ENCODE measurements at places on chromosomes 4 and X.

GRCh38 chr4:2755821-2756690, at the start of gene TNIP2:
TSS of gene TNIP2 (minus strand) at chr4:2756336. CDS start at chr4:2756289, 47 bp downstream.
- peak; percentile 86 for DNase-seq

- no peak for DNase-seq
Measured at GRCh38 chrX:103791826-103792485, 15.3 kb downstream of the PLP1 start.

DNA sequence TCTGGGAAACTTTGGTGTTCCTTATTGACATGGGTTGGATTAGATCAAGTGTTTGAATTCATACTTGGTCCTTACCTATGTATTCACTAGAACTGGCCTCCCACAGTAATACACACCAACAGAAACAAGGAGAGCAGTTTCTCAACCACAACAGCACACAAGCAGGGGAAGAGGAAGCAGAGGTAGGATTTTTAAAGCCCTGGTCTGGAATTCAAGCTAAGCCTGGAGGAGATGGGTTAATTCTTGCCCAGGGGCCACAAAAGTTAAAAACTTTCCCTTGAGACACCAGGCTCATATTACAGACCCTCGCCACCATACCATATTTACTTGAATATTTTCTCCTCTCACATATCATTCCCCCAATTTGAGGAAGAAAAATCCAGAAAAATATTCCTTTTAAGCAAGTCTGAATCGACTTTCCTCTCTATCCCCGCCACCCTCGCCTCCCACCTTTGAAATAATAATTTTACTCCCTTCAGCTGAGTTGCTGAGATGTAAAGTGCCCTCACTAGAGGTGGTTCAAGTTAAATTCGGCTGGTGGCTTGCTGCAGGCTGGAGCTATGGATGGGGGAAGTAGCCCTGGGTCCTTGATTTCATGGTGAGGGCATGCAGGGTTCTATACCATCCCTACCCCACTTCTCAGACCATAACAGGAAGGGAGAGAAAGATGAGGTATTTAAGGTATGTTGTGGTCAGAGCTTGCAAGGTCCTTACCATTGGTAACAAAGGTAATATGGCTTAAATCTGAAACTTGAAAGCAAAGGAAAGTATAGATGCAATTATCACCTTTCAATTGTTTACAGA, 440.2 kb downstream of the INPP4B start:
- no peak for DNase-seq

DNA sequence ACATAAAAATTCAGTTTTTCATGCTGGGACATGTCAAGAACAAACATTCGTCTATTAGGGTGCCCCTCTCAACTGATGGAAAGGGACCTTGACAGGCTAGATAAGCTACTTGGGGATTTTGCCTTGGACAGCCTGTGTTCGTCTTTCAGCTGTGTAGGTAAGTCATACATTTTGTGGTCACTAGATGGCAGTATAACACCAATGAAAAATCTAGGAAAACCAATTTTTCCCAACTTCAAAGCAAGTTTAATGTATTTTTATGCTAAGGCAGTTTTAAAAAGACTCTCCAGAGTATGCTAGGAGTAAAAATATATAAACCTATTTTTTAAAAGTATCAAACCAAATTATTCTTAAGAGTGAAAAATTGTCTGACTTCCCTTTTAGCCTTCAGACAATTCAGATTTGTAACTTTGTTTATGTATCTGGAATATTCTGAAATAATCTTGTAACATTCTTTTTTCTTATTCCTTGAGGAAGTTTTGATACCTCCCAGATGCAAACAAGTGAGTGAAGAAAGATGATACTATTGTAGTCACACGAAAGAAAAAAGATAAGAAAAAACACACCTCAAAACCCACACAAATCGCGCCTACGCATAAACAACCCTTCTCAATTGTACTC, 158.3 kb downstream of the CPE start:
- peak; percentile 66 for DNase-seq

DNA sequence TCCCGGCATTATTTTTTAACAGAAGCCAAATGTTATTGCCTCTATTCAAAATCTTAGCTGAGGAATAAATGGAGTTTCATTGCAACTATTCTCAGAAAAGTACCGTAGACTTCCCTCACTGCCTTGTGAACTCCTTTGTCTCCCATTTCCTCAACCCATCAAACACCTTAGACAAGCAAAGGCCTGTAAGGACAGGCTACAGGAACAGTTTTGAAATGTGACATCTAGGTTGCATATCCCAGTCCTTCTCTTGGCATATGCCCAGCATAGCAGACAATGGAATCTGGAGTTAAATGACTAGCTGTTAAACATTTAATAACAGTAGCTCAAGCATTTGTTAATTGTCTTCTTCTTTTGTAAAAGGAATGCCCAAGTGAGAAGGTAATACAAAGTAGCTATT, 1371.7 kb downstream of the STIM2 start:
- DNase-seq, result no peak

- no peak for DNase-seq
Measured at GRCh38 chr4:3254302-3255131, 5.6 kb downstream of the MSANTD1 start.

DNA sequence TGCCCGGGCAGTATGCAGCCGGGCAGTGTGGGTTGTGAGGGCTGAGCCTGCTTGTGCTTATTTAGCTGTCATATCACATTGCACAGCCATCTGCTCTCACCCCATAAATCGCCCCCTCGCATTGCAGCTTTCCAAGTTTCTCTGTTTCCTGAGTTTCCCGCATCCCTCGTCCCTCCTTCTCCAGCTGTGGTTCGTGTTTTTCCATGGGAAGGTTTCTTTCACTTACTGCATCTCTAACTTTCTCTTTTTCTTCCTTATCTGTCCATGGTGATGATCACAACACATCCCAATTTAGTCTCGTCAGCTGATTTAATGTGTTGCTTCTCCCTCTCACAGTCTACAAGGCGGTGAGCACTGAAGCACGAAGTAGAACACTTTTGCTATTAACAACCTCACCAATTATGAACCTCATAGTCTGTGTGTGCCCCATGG, 118.1 kb downstream of the ENPP6 start:
- no peak for DNase-seq

DNA sequence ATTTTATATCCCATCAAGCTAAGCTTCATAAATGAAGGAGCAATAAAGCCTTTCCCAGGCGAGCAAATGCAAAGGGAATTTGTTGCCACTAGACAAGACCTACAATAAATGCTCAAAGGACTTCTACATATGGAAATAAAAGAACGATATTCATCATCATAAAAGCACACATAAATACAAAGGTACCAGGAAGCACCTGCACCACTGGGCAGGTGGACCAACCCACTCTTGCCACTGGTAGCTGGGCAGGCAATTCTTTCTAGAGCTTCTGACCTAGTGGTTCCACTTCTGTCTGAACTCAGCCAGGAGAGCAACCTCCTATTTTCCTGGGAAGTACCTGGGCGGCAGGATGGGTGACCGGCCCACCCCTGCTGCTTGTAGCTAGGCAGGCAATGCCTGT, 237.2 kb upstream of the ITM2A start:
- no peak for DNase-seq

DNA sequence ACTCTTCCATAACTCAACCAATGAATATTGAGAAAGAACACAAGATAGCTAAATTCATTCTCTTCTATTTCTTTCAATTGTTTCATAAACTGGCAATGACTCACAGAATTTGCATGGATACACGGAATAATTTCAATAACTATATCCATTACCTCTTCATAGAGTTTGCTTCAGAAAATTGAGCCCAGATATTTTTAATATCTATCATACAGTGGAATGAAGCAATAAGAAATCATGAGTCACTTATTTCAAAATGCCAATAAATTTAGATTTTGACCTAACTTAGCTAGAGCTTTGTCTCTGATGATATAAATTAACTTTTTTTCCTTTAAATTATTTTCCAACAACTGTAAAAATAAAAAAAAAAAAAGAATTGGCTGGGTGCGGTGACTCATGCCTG, 22.2 kb upstream of the MANBA start:
- no peak for DNase-seq
